Activated CD8-positive, alpha-beta T cell treated with anti-CD3 and anti-CD28 coated beads, Interleukin-2, amount 10 ng/mL, durations not matched to agents 7 days and 5 days (primary cell): ENCODE measurements at places on chromosomes 1 and 21.

DNA sequence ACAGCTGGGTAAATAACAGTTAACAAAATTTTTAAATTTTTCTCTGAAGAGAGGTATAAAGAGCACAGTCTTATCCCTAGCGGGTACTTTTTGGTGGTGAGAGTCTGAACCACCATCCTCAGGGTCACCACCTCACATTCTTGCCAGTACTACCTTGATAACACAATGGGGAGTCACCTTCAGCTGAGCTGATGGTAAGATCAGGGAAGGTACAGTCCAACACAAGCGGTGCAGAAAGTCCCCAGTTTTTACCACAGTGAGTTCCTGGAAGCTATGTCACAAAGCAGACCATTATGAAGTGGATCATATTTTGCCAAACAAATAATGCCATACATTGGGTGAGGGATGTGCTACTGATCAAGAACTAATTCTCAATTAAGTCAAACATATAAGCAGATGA, 176.9 kb downstream of the FASLG start:
- no peak for DNase-seq

GRCh38 chr1:179973198-179974110, 18.8 kb downstream of the CEP350 start:
- no peak for DNase-seq

DNA sequence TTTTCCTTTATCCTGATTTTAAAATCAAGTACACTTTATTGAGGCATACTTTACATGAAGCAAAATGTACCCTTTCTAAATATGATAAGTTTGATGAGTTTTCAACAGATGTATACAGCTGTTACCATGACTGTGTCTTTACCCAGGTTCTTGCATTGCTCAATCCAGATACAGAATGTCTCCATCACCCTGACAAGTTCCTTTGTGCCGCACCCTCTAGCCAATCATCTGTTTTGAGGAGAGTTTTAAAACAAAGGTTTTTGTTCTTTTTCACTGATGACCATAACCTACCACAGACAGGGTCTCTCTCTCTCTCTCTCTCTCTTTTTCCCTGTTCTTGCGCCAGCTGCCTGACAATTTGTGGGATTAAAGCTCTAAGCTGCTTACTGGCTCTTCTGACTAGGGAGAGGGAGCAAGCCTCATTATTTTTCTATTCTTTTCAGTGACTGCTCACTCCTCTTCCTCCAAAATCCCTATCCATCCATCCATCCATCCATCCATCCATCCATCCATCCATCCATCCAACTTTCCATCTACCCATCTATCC, 1.2 kb upstream of the KCNE1 start:
- no peak for DNase-seq

- no peak for DNase-seq
These were observed 99.7 kb downstream of the NOS1AP start for GRCh38 chr1:162169031-162169790.

GRCh38 chr1:54017979-54018378, at the start of gene LDLRAD1:
TSS of gene LDLRAD1 (minus strand) at chr1:54018186. CDS start at chr1:54018112, 74 bp downstream.
- no peak for DNase-seq

DNA sequence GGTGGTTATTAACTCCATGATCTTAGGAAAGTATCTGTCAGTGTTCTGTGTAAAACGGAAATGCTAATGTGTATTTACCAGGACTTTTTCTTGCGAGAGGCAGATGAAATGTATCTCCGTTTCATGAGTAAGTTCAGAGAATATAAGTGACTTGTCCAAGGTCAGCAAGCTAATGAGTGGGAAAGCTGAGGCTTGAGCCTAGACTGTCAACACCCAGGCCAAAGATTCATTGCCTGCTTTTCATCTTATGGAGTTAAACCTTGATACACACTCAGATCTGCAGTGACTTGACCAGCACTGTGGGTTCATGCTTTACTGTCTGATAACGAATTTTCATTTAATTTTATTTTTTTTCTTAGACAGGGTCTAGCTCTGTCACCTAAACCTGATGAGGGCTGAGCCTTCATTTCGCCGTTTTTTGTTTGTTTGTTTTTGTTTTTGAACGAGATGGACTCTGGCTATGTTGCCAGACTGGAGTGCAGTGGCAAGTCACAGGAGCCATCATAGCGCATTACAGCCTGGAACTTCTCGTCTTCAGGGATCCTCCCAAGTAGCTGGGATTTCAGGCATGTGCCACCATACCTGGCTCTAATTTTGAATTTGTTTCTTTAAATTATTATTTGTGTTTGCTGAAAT, 918 bp upstream of the JTB start:
- DNase-seq = no peak

DNA sequence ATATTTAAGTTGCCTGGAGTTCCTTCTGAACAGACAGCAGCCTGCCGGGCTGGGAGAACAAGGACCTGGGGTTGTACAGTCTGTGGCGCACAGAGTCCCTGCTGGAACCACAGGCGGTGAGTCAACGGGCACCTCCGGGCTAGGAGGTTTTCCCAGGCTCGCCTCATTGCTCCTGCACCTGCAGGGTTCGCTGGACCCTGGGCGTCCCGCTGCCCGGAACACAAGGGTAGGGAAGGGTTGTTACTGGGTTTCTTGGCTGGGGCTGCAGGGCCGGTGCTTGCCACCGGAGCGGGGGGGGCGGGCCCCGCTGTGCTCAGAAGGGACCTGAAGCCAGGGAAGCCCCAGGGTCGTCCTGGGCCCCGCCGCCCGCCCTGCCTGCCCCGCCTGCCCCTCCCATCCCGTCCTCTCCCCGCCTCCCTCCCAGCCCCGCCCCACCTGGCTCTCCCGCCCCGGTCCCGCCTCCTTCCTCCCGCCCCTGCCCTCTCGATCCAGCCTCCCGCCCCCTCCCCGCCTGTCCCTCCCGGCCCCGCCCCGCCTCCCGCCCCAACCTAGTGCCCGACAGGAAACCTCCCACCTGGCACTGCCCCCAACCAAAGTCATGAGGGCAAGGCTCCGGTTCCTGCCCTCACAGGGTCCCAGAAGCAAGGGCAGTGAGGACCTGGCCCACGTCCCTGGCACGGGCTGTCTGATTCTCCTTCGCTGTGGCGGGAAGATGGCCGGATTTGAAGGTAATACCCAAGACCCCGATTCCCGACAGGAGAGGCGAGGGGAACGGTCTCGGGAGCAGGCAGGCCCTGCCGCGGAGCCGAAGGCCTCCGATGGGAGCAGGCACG, 6.8 kb downstream of the JMJD4 start:
- DNase-seq = peak; percentile 70

DNA sequence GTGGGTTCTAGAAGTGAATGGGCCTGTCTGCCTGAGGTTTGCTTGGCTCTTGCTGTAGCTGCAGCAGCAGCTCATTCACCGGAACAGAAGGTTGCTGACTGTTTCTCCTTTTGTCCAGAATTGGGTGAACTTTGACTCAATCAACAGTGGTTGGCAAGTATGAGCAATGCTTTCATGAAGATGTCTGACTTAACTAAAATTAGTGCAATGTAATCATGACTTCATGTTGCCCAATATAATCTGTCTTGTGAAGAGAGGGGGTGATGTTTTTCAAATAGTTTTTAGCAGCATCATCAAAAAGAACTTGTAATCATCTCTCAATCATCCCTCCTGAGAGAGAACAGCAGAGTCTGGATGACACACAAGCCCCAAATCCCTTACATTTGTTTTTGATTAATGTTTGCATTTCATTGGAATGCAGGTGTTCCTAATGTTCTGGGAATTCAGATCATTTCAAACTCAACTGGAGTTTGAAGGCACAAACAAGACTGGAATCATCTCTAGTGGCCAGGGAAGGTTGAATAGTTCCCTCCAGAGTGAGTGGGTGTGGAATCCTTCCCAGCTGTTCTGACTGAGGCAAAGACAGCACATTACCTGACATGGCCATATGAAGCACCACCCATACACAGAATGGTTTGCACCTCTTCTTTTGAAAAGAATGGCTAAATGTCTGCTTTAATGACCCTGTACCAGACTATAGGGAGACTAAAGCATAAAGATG, 82.9 kb downstream of the HLX start:
- no peak for DNase-seq

DNA sequence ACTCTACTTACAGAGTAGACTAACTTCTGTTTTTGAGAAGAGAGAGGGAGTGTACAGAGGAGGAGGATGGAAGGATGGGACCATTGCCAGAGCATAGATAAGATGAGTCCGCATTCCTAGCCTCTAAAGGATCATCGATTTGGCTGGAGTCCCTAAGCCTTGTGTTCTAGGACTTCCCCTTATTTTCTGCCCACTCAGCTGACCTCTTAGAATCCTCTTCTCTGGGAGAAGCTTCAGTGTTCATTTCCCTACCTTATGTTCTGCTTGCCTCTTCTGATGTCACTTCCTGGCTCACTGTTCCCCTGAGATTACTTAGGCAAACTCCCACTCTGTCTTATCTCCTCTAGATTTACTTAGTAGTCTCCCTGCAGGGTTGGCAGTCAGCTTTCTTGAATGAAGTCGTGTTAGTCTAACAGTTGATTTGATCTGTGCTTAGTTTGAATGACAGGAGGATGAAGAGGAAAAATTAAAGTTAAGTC, 156.7 kb downstream of the SYT2 start:
- DNase-seq = no peak

- peak; percentile 89 for DNase-seq
These were observed at the start of gene DEPDC1 for GRCh38 chr1:68496680-68497357. TSS of gene DEPDC1 (minus strand) at chr1:68497082. CDS start at chr1:68496999, 83 bp downstream.

DNA sequence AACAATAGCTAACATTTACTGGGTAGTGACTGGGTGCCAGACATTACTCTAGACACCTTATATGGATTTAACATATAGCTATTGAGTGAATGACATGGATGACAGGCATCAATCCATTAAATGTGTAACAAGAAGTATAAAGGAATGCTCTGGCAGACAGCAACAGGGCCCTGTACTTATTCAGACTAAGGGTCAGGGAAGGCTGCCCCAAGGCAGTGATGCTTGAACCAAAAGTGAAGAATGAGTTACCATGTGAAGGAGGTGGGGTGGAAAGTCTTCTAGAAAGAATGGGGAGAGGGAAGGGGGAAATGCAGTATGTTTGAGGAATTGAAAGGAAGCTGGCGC, 8.3 kb upstream of the PTPRF start:
- DNase-seq = no peak

DNA sequence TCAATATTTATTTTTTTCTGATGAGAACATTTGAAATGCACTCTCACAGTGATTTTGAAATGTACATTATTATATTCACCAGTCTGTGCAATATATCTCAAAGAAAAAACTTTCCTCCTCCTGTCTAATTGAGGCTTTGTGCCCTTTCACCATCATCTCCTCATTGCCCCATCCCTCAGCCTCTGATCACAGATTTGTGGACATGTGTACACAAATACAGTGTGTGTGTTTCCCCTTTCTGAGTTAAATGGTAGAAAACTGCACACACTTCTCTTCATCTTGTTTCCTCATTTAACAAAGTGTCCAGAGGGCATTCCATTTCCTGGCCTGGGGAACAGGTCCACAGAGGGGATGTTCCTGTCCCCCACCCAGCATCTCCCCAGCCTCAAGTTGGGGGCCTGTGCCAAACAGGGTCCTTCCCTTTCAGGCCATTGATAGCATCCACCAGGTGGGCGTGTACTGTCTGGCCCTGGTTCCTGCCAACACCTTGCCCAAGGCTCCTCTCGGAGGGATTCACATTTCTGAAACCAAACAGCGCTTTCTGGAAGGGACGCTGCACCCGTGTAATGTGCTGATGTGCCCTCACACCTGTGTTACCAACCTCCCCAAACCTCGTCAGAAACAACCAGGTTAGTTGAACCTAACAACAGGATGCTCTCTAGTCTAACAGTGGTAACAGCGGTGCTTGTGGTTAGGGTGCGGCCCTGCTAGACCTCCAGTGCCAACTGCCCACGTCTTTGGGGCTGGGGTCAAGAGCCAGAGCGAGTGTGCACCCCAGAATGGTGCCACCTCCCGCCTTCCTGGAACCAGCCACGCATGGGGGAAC, 54.6 kb downstream of the S100B start:
- DNase-seq = peak; percentile 72

DNA sequence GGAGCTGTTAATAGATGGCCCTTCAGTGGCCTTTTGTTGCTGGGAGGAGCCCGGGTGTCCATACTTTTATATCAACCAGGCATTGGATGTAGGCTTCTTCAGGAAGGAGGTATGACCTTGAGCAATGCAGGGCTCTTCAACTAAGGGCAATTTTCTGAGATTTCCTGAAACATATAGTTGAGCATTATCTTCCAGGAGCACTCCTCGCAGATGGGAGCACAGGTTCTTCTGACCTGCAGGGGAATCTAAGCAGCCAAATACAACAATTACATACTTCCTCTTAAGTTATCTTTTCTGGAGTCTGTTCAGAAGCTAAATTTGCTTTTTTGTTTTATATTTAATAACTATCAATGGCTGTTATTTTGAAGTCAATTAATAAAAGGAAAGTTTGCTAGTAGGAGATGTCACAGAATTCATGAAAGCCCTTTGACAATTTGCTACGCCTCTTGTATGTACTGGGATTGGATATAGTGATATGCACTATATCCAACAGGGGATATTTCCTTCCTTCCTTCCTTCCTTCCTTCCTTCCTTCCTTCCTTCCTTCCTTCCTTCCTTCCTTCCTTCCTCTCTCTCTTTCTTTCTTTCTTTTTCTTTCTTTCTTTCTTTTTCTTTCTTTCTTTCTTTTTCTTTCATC, 422.6 kb upstream of the NEGR1 start:
- no peak for DNase-seq

GRCh38 chr1:161225178-161225533, 704 bp upstream of the TOMM40L start:
- DNase-seq = no peak

- no peak for DNase-seq
These were observed 405.6 kb downstream of the PTPRU start for GRCh38 chr1:29641921-29642320.

GRCh38 chr1:14522077-14522925, 76.2 kb upstream of the KAZN start:
- no peak for DNase-seq

DNA sequence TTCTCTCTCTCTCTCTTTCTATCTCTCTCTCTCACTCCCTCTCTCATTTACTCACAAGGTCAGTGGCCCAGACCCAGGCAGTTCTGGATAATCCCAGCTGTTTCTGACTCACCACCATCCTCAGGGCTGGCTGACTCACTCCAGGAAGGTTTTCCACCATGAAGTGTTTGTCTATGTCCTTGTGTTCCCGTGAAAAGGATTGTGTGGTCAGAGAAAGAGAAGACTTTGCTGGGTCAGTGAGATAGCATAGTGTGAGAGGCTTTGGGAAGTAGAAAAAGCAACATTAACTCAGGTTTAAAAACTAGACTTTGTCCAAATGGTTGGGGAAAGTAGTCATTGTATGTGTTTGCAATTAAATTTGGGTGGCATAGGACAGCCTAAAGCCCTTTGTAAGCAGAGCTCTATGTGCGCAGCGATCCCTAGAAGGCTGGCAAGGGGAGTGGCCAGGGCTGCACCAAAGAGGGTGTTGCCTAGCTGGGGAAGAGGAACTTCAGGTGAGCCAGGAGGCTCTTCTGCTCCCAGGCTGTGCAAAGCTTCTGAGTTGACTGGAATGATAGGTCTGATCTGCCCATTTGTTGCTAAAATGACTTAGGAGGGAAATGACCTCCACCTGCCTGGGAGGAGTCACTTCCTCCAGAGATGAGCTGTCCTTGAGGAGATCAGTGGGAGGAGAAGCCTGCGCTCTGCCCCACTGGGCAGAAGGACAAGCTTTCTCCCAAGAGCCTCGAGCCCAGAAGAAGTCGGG, 4.9 kb upstream of the CAPN2 start:
- no peak for DNase-seq
